ENCODE measurements at places on chromosomes 6 and 20.

DNA sequence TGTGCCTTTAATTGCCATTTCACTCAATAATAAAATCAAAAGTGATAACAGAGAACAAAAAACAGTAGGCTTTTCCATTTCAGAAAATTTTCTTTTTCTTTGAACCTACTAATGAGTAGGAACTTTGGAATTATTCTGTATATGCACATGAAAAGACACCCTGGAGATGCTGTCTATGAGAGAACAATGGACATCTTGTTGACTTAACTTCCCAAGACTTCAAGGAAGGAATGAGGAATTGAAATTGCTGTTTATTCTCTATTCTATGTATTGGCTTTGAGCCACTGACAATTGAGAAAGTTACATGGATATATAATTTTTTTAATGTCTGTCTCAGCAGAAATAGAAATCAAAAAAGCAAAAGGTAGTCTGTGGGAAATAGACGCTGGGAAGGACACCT is 98.6 kb upstream of the PCSK2 start:
- no peak for DNase-seq

GRCh38 chr20:11182720-11183119 is 508.9 kb upstream of the JAG1 start:
- DNase-seq: no peak

- DNase-seq: no peak
These were observed 78.9 kb downstream of the FAM50B start for GRCh38 chr6:3928111-3928510.

- DNase-seq: no peak
These were observed 20.7 kb upstream of the ADGB start for GRCh38 chr6:146578054-146578453.

GRCh38 chr6:128848212-128848935 is 34.6 kb upstream of the LAMA2 start:
- DNase-seq: no peak

DNA sequence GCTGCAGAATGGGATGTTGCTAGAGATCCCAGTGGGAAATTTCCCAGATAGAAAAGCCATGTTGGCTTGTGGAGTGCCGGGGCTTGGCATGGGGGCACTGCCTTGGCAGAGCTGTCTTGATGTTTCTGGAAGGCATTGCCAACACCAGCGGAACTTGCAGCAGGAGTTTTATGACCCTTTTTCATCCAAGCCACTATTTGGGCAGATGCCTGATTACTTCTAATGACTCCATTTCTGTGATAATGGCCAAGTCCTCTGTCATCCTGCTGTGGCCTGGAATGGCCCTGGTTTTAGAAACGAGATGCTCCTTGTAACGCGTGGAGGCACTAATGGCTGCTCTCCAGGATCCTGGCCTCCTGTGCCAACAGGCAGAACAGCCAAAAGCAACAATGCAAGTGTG is 229.0 kb downstream of the ZNF217 start:
- DNase-seq: no peak

- no peak for DNase-seq
These were observed 267.1 kb upstream of the BTBD3 start for GRCh38 chr20:11650566-11650965.

- no peak for DNase-seq
These were observed 467.4 kb downstream of the CDC5L start for GRCh38 chr6:44854712-44855443.

DNA sequence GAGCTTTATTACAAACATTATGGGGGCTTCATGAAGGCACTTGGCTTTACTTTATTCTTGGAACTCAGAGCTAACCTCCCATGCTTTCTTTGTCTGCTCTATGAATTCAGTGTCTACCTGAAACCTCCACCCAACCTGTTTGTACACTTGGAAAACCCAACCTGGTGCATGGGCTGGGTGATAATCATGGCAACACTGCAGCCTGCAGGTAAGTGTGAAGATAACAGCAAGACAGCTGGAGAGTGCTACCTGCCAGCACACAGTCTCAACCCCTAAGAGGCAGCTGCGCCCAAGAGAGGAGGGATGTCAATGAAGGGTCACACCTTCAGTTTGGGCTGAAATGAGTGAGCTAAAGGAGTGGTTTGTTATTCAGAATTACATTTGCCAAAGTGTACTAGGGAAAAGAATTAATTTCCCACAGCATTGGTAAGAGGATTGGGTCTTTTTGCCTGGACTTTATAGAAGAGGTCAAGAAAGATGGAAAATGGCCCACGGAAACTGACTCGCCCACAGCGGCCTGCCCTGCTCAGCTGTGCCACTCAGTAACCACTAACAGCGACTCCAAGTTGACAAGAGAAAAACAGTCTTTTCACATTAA is 24.4 kb downstream of the FOXQ1 start:
- no peak for DNase-seq

- DNase-seq: no peak
These were observed 27.3 kb upstream of the GABRR1 start for GRCh38 chr6:89244241-89244985.

DNA sequence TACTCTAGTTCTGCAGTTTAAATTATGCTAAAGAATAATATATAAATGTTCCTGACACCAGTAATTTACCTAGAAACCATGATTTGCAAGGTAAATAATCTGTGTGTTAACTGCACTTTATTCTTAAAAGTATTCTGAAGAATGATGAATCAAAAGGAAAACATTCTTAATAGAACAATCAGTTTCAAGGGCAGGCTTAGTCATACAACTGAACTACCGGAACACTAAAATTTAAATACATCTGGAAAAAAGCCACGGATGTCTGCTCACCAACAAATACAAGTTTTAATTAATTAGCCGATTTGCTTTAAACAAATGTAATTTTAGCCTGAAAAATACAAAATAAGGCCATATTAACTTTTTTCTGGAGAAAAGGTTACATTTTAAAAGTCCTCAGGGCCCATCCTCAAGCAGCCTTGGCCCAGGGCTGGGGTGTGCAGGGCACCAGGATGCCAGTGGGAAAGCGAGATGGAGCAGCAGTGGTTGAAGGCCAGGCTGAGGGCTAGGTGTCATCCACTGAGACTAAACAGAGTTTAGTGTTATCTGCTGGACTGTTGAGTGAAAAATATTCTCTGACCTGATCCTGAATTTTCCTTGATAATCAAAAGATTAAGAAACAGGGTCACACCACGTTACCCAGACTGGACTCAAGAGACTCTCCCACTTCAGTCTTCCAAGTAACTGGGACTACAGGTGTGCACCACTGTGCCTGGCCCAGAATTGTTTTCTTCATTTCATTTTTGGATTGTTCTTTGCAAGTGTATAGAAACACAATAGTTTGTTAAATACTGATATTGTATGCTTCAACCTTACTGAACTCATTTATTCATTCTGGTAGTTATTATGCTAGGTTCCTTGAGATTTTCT is 88.2 kb upstream of the DST start:
- no peak for DNase-seq

DNA sequence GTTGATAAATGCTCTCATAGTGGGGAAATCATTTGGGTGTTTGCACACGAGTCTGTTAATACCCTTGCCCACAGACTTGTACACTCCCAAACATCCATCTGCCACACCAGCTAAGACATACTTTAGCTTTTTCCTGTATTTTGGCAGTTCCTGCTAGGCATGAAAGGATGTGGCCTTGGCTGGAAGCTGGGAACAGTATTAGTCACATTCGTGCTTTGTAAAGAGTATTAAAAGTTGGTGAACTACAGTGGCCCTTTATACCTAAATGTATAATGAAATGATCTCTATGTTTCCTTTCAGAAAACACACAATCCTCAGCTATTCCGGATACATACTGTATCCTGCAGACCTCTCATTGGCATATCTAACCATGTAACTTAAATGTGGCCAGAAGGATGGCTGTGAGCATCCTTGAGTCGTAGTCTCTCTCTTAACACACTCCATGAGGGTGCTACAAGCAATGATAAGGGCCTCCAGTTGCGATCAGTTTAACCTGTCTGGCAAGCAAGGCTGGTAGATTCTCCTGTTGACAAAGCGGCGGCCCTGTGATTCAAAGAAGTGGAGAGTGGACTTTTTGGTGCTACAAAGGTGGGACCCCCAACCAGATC is 1.5 kb downstream of the LEMD2 start:
- no peak for DNase-seq

- no peak for DNase-seq
These were observed 547.8 kb downstream of the PTPRT start for GRCh38 chr20:42641886-42642285.

DNA sequence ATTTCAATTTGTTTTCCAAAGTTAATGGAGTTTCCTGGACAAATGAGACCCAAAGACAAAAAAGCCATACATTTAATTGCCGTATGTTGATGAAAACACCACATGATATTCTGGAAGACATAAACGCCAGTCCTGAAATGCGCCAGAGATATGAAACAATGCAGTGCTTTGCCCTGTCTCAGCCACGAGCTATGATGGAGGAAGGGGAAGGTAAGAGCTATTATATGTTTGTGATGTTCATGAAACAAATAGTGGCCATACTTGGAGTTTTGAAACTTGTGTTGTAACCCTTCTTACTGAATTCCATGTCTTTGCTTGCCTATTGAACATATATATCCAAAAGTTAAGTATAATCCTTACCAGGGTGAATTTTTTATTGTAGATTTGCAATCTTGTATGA is 125.9 kb downstream of the NCOA3 start:
- no peak for DNase-seq

DNA sequence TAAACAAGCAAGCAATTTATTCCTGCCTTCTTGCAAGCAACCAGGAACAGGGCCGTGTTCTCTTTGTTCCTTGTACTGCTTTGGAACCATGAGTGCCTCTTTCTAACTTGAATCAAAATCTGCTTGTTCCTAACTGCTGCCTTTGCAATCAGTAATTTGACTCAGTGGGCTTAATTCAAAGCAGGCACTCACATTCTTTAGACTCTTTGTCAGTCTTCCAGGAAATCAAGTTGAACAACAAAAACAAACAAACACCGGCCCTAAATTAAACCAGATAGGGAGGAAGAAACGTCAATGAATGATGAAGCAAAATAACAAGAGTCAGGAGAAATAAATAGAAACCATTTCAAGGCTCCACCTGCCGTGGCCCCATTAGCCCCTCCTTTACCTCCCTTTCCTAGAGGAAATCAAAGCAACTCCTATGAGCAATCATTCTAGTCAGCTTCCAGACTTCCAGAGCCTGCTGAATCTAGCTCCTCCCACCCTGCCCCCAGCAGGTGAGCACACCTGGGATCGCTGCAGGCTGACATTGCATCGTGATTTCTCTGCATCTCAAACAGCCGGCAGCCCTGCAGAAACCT is 582.2 kb upstream of the FLRT3 start:
- no peak for DNase-seq

DNA sequence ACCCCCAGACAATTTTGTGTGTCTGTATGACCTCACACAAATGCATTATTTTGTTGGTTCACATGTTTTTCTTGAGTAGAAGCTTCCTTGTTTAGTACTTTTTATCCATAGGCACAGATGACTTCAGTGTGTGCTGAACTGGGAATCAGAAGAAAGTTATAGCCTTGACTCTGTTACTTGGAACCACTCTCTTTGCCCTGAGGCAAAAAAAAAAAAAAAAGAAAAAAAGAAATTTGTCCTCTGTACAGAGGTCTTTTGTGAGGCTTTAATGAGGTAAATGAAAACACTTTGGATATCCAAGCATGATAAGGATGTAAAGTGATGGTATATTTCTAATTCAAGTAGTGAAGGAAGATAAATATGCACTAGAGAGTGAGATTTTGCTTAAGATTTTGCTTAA is 51.9 kb downstream of the TRMT11 start:
- DNase-seq: no peak

DNA sequence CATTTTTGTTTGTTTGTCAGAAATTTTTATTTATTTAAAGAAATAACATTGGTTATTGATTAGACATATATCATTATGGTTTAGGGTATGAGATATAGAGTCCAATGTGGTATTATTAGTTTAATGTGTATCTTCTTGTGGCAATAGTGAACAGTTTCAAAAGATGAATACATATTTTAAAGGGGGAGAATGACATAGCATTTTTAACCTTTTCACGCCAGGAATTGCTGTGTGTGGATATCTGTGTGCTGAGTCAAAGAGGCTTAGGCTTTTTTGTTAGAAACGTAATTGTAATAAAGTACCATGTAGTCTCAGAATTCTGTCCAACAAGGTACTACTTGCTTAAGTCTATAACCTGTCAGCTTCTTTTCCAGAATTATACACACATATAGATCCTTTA is 451.6 kb downstream of the ADGRB3 start:
- DNase-seq: no peak

GRCh38 chr6:3451498-3451897 is 5.4 kb downstream of the SLC22A23 start:
- no peak for DNase-seq

Measured in common myeloid progenitor, CD34-positive (primary cell).